ENCODE measurements at places on chromosomes 1 and 21.

GRCh38 chr1:25782608-25783201 is 17.3 kb upstream of the SELENON start:
- DNase-seq = no peak

GRCh38 chr1:41349361-41350054 is 11.7 kb upstream of the FOXO6 start:
- DNase-seq = no peak

DNA sequence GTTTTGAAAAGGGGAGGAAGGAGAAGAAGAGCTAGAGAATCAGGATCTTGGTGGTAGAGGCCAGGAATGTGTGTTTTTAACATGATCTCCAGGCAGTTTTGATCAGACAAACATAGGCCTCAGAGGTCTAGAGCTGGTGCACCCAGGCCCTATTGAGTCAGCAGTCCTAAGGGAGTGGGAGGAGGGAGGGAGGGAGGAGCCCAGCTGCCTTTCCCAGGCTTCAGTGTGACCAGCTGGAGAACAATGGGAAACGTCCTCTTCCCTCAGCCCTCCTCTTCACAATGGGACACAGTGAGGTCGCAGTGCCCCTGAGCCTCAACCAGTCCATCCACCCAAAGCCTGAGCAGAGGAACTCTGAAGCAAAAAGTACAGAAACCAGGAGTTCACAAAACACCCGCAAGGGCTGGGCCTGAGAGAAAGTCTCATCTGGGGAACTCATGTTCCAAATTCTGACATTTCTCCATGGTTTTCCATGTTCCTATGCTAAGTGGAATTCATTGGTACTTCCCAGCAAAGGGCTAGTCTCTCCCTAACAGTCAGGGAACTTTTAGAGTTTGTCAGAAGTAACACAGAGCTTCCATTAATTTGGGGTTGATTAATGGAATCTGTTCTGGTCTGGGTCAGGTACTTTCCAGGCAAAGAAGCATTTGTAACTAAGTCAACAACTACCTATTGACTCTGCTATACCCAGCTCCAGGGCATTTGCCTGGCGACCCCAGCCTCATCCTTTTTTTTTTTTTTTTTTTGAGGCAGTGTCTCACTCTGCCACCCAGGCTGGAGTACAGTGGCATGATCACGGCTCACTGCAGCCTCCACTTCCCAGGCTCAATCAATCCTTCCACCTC is 37.5 kb downstream of the ELAPOR1 start:
- no peak for DNase-seq

- no peak for DNase-seq
These were observed 25.3 kb downstream of the OPTC start for GRCh38 chr1:203519053-203519840.

- DNase-seq = no peak
These were observed 26.8 kb upstream of the RASAL2 start for GRCh38 chr1:178066908-178067614.

GRCh38 chr1:3410142-3410925 is 44.1 kb upstream of the ARHGEF16 start:
- peak; percentile 19 for DNase-seq

GRCh38 chr1:110875216-110875731 is 2.3 kb downstream of the CD53 start:
- DNase-seq = no peak

DNA sequence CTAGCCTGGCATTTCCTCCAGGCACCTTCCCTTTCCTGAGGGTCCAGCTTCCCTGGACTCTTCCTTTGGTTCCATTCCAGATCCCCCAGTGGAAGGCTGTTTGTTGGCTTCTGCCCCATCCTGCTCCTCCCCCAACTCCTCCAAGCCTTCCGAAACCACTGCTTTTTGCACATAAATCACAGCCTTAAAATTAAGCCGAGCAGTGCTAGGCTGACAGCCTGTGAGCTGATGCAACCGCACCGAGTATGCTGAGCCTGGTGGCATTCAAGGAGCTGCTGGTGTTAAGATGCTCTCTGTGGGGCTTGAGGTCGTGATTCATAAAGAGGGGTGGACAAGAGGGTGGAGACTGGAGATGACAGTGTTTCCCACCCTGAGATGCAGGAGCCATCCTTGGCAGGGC is 266.6 kb upstream of the C1orf174 start:
- DNase-seq = no peak

DNA sequence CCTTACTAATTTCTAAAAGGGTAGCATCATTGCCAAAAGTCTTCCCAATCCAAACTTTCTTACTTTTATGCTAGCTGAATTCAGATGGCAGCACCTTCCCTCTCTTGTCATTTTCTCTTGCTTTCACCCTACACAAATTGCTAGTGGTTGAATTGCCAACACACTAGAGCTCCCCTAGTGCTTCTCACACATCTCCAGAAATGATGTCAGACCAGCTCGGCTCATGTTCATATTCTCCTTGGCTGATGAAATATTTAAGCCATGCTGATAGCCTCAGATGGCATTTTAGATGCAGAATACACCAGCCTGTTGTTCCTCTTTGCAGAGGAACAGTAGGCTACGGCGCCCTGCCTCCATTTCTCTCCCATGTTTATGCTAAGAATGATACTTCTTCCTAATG is 256.9 kb downstream of the PTBP2 start:
- no peak for DNase-seq

DNA sequence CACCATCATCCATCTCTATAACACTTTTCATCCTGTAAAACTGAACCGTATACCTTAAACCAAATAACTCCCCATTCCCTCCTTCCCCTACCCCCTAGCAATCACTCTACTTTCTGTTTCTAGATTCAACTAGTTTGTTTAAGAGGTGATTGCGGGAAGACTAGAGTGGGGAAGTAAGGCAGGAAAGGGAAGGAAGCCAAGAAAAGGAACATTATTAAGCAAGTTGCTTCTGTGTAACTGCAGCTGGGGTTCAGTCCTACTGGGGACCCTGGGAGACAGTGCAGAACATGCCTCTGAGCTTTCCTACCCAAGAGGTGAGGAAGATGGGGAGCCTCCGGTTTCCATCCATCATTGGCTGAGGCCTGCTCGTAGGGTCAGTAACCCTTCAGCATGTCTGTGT is 28.9 kb upstream of the H3-3A start:
- DNase-seq = no peak
